Hindlimb muscle (tissue), 1 donor: ENCODE measurements at places on chromosomes 5 and 9. TPM values are rescaled to one million over a fixed set of nuclear protein-coding genes. Genes with fewer than 3 reads are reported as not detected.

GRCh38 chr5:7395432-7395946, 449 bp upstream of the ADCY2 start:
- DNase-seq: no peak

GABRB2 gene
- polyA plus RNA-seq: 0.18 TPM

RNF224 gene
- polyA plus RNA-seq: 2.1 TPM

INSL6 gene
- 0.58 TPM for polyA plus RNA-seq

DNA sequence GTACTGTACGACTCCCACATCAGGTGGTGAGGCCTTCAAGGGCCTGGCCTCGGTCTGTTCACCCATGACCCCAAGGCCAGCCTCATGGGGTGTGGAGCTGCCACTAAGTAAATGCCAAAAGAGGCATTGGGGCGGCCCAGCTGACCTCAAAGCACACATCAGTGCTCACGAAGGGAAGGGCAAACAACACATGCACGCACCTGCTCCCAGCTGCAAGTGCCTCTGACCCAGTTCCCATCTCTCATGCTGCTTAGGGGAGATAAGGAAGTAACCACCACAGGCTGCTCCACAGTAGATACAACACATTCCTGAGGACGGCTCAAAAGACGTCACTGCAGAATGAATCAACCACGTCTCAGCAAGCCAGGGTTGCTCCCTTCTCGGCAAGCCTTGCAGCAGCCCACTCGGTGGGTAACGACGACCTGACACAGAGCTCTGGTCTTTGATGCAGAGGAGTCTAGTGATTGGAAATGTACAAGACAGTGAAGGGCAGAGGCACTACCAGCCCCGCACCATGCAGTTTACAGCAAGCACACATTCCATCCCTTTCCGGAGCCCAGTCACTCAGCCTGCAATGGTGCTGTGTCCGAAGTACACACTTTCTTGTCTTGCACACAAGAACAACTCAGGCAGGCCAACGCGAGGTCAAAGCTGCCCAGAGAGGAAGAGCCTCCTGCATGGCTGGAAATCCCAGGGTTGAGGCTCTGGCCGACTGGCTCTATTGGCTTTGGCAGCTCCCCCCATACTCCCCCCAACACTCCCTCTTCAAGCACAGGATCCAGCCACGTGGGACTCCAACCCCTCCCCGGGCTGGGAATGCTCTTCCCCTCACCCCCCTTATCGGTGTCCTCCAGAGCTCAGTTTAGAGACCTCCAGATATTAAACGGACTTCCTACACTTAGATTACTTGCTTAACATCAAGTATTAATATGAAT, 31.8 kb downstream of the FABP6 start:
- DNase-seq: no peak
